ENCODE measurements at places on chromosomes 13 and 19.

GRCh38 chr19:1745589-1746031 is 7.7 kb upstream of the ONECUT3 start:
- no peak for DNase-seq

DNA sequence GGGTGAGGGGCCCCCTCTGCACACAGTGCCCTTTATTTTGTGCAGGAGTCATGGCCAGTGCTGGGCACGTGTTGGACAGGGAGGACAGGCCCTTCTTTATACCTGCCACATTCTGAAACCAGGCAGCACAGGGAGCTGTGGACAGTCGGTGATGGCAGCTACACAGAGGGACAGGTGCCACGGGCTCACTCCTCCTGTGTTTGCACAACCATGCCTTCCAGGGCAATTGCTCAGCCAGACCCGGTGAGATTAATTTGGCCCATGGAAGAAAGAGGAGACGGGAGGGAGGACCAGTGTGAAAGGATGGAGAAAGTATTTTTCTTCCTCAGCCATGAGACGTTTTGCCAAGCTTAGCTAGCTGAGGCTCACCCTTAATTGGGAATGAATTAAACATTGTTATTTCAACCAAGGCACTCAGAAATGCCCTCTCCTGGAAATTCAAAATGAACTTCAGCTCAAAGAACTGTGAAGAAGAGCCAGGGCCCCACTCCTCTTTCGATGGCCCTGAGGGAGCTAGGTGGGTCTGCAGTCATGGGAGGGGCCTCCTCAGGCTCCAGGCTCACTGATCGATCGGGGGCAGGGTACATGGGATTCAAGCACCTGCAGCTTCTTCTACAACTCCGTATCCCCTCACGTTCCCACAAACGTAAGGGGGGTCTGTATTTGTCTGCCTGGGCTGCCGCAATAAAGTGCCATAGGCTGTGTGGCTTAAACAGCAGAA is 41.2 kb downstream of the SHISA2 start:
- DNase-seq = no peak

- no peak for DNase-seq
Observed at GRCh38 chr13:99749271-99750019, 222.1 kb downstream of the ZIC5 start.

DNA sequence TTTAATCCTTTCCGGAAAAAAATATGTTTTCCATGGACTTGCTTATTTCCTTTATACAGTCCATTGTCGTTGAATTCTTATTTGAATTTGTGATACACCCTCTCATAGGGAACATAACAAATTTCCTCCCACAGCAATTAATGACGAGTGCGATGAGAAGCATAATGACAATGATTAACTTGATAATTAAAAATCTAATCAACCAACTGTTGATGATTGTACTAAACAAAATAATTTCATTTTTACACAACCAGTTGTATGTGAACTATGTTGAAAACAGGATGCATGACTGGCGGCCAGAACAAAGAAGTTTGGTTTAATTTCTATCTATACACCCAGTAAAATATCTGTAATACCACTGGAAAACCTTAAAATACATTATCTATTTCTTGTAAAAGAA is 26.1 kb upstream of the CEACAM21 start:
- DNase-seq = no peak

DNA sequence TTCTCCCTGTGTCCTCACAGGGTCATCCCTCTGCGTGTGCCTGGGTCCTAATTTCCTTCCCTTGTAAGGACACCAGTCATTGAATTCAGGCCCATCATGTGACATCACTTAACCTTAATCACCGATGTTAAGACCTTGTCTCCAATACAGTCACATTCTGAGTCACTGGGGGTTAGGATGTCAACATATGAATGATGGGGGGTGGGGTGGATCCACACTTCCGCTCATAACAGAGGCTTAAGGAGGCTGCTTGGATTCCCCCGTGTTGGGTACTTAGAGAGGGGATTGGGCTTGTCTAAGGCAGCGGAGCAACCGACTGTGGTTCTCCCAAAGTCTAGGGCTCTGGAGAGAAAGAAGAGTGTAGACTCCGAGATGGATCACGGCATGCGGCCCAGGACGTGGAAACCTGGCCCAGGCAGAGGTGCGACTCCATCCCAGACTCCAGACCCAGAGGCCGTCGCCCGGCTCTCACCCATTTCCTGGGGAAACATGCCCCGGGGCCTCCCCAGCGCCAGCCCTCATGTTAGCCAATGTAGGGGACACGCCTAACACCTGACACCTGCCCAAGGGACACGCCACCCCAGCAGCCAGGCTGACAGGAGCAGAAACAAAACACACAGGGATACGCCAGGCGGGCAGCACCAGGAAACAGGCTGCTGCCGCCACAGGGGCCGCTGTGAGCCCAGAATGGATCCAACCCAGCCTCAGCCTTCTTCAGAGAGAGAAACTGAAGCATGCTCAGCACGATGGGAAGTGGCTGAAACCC is 17.1 kb upstream of the IGLON5 start:
- no peak for DNase-seq

DNA sequence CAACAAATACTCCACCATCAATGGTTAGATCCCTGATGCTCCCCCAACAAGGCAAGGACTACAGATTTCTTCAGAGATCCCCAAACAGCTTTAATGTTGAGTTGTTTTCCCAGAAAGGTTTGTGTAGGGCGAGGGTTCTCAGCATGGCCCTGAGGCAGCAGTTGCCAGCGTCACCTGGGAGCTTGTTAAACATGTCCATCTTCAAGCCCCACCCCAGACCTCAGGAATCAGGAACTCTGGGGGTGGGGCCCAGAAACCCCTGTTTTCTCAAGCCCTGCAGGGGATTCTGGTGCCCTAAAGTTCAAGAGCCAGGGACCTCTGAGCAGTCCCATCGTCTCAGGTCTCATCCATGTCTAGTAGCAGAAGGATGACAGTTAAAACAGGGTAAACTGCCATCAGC is 9.6 kb downstream of the EFNB2 start:
- no peak for DNase-seq

GRCh38 chr13:113863524-113864272 is at the start of gene GAS6:
Gene GAS6 (minus strand): TSS chr13:113864076. CDS start chr13:113863920, 156 bp downstream.
- no peak for DNase-seq

GRCh38 chr19:17073869-17074633 is 1.2 kb downstream of the HAUS8 start:
- DNase-seq = no peak

GRCh38 chr19:18194554-18195238 is 1.7 kb downstream of the MPV17L2 start:
- no peak for DNase-seq

DNA sequence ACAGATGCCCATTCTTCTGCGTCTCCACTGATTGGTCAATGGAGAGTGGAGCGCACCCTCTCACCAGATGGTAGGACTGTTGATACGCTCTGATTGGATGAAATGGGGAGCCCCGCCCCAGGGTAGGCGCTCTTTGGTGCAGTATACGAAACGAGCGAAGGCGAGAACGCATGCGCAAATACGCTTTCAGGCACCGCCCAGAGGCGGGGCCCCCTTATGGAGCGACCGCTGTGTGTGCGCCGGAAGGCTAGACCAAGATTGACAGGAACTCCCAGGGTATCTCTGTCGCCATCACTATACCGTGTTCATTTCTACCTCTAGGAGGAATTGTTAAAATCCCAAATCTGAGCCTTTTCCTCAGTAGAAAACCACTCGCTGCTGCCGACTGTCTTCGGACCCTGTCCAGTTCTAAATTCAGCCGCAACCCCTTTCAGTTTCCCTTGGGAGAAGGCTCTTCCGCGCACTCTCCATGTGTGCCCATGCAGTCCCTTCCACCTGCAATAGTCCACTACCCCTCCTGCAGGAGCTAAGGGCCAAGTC is 720 bp upstream of the HNRNPL start:
- no peak for DNase-seq

DNA sequence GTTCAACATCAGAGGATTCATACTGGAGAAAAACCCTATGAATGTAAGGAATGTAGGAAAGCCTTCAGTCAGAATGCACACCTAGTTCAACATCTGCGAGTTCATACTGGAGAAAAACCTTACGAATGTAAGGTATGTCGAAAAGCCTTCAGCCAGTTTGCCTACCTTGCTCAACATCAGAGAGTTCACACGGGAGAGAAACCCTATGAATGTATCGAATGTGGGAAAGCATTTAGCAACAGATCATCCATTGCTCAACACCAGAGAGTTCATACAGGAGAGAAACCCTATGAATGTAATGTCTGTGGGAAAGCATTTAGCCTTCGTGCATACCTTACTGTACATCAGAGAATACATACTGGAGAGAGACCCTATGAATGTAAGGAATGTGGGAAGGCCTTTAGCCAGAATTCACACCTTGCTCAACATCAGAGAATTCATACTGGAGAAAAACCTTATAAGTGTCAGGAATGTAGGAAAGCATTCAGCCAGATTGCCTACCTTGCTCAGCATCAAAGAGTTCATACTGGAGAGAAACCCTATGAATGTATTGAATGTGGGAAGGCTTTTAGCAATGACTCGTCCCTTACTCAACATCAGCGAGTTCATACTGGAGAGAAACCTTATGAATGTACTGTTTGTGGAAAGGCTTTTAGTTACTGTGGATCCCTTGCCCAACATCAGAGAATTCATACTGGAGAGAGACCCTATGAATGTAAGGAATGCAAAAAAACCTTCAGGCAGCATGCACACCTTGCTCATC is 15.4 kb downstream of the ZNF570 start:
- no peak for DNase-seq

DNA sequence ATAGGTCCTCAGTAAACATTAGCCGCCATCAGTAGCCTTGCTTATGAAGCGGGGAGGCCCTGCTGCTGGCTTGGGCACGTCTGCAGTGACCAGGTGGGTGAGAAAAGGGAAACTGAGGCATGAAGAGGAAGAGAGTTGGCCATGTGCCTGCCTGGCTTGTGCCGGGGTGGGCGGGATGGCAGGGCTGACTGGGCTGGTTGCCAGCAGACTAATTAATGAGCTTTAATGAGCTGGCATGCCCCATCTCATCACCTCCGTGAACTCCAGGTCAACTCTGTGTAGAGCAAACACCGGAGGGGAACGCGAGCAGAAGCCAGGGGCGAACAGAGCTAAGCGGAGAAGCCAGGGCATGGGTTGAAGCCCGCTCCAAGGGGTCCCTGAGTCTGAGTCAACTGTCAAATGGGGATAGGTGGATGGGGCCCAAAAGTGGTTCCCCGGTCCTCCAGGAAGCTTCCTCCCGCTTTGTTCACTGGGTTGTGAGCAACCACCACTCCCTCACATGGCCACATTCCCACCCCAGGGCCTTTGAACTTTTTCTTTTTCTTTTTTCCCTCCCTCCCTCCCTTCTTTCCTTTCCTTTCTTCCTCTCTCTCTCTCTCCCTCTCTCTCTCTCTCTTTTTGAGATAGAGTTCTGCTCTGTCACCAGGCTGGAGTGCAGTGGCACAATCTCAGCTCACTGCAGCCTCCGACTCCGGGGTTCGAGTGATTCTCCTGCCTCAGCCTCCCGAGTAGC is 8.7 kb downstream of the NR2F6 start:
- no peak for DNase-seq

GRCh38 chr13:43522788-43523187 is 264.0 kb downstream of the ENOX1 start:
- DNase-seq = no peak

DNA sequence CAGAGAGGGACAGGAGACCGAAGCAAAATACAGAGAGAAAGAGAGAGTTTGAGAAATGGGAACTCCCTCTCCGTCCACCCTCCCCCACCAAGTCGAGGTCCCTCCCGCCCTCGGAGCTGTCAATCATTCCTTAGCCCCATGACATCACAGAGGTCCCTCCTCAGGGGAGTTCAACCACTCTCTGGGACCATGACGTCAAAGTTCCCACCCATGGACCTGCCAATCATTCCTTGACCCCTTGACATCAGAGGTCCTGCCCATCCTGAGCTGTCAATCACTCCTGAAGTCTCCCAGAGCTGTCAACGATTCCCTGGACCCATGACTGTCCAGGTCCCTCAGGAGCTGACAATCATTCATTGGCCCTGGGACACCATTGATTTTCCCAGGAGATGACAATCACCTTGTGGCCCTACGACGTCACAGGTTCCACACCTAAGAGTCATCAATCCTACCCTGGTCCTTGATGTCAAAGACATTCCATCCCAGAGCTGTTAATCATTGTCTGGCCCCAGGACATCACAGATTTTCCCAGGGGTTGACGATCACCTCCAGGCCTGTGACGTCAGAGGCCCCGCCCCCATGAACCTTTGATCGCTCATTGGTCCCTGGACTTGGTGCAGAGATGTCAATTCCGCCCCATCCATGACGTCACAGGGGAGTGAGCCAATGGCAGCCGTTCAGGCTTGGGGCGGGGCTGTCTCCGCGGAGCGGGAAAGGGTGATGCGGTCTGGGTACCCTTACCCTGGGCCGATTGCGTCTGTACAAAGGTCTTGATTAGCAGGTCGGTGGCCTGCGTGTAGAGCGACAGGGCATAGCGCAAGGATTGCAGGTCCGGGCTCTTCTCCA is 61.7 kb downstream of the COLGALT1 start:
- no peak for DNase-seq

- no peak for DNase-seq
Observed at GRCh38 chr13:32936716-32937115, 79.5 kb upstream of the KL start.

- no peak for DNase-seq
Observed at GRCh38 chr19:16897029-16897855, 8.4 kb downstream of the F2RL3 start.

DNA sequence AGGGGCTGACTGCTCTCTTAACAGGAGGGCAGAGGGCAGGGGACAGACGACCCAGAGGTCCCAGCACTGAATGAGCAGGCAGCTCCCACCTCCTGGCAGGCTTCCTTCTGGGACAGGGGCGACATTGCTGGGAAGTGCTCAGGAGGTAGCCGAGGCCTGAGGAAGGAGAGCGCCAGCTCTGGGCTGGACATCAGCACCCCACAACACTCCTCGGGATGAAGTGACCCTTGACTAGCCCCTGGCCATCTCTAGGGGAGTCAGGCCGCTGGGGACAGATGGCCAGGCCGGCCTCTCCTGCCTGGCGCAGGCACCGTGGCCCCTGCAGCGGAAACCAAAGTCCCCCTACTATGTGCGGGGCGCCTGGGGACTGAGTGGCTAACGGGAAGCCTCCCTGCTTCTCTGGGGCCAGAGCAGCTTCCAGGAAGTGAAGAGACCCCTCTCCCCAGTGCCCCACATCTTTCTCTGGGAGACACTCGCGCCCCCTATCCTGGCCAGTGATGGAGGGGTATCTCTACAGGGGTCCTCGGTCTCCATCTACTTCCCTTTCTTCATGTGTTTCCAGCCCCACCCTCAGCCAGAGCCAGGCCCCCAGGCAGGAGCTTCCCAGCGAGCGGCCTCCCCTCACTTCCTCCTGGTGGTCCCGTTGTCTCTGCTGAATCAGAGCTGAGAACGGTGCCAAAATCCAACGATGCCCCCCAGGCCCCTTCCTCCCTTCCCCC is 10.1 kb downstream of the PRR36 start:
- no peak for DNase-seq

DNA sequence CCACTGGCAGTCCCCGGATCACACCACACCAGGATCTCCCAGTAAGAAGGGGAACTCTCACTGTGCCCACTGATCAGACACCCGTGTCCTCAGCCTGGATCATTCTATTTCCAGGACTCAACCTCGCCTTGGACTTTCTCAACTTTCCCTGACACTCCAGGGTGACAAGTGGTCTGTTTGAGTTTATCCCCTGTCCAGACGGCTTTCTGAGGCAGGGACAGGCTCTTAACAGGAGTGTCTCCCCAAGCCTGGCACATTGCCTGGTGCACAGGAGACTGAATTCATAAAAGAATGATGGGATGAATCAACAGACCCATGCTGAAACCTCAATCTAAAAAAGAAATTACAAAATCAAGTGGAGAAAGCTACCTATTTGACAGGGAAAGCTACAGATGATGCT is 606.6 kb downstream of the EFNB2 start:
- DNase-seq = no peak

Data from NCI-H1694 treated with DMSO at 0.1 percent for 48 hours (cell line).